ENCODE measurements at places on chromosomes 12 and 14.

DNA sequence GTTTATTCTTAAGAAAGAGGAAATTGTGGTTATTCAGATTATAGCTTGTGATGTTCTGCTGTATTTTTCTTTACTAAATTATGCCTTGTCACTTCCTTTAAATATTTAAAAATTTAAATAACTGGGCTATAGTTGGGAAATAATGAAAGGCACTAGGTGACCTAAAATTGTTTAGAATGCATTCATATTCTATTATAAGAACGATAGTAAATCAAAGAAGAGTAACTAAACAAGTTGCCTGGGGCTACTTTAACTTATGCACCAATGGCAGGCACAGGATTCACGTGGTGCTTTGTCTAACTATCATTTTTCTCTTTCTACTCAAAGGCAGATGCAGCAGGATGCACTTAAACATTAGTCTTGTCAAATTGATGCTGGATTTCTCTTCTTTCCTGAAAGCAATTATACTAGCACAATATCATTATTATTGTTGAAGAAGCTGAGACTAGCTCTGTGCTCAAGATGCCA, 190.7 kb upstream of the PPFIA2 start:
- no peak for DNase-seq

GRCh38 chr12:6311822-6312528, 1.5 kb downstream of the PLEKHG6 start:
- DNase-seq = no peak

GRCh38 chr14:77094672-77095284, 3.3 kb upstream of the CIPC start:
- peak; percentile 86 for DNase-seq

GRCh38 chr14:42535397-42535796, 928.7 kb downstream of the LRFN5 start:
- no peak for DNase-seq

DNA sequence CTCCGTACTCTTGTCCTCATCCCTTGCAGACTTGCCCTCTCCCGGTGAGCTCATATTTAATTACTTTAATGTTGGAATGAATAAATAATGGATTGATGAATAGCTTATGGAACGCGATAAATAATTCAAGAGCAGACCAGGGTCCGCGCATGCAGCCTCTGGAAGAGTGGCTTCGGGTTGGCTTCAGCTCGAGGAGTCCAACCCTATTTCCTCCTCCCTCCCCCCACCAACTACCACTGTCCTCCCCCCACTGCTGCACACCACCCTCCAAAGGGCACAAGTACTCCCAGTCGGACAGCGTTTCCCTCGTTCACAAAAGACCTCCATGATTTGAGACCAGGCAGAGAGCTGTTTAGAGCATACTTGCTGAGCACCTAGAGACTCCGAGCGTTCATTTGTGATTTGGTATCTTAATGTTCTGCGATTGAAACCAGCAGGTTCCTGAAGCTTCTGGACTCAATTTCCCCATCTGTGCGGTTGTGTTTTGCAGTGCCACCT, 647 bp upstream of the SIX1 start:
- no peak for DNase-seq

- no peak for DNase-seq
Observed at GRCh38 chr12:110785240-110785639, 42.5 kb upstream of the PPP1CC start.

DNA sequence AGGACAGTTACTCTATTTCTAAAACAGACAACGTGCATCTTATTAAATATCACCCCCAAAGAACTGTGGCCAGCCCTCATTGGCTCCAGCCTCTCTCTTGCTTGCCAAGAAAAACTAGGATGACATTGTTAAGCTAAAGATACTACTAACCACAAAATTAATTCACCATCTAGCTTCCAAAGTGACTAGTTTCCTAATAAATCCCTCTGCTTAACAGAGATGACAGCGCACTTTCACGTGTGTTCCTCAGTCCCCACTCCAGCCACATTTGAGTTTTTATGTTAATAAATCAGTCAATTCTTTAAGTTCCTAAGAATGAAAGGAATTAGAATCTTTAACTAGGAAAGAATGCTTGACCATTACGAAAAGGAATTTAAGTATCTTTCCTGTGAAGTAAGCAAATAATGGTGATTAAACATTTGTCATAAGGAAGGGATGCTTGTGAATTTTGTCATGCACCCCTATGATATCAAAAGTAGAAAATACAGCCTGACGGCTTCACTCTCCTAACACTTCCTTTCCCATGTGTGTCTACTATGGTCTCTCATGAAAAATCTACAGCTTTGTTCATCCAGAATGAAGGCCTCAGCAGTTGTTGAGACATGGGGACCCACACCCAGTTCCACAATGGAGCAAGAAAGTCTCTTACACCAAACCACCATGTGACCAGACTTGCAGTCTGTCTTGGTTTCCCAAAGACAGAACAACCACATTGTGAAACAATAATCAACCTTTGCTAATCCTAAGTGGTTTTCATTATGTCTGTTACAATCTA, 8.1 kb downstream of the CORO1C start:
- DNase-seq = no peak

GRCh38 chr14:104593710-104594136, 10.8 kb downstream of the TMEM179 start:
- DNase-seq = no peak

GRCh38 chr14:42683707-42684106, 1077.0 kb downstream of the LRFN5 start:
- DNase-seq = no peak

DNA sequence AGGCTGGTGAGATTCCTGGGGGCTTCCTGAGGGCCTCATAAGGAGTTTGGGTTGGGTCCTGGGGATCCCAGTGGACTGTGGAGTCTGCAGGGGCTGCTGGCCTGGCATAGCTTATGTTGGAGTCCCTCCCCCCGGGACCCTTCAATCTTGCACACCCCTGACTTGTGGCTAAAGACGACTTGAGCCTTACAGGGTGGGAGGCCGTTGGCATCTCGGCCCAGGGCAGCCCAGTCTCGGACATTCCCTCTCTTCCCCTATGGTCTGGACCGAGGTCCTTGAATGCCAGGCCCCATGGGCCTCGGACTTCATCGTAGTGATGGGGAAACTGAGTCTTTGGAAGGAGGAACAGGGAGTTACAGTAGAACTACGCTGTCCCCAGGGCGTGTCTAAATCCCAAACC, 12.5 kb downstream of the RTL1 start:
- DNase-seq = no peak

DNA sequence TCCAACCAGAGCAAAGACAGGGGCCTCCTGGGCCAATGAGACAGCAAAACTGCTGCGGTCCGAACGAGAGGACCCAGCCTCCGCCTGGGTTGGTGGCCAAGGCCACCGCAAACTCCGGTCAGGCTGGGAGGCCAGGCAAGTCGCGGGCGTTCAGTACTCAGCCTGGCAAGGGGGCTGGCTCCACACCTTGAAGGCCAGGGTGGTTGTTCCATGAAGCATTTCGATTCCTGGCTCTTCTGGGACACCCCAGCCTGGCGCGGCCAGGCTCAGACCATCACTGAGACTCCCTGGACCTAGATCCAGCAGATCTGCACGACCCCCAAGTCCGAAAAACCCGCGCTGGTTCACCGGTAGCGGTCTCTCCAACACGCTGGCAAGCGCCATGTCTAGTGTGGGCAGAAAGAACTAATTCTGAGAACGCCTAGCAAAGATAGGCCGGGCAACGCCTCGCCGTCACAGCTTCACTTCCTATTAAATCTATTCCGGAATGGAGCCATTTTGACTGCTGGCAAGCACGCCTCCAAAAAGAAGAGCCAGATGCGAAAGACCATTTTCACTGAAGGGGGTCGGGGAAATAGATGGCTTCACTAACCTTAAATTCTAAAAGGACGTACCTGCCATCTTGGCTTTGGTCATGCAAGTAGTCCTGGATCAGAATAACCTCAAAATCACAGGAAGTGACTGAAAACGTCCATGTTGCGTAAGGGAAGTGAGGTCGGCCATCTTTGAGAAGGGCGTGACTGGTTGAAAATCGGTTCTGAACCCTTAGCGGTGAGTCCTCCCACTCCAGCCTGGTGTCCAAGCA, at the start of gene PSMB5:
TSS of gene PSMB5 (minus strand) at position 403 of the 805 bp plus-strand sequence. CDS start at position 384, 19 bp downstream.
- peak; percentile 91 for DNase-seq
